ENCODE measurements at places on chromosomes 3 and 15. TPM values are rescaled to one million over a fixed set of nuclear protein-coding genes. Genes with fewer than 3 reads are reported as not detected.

DNA sequence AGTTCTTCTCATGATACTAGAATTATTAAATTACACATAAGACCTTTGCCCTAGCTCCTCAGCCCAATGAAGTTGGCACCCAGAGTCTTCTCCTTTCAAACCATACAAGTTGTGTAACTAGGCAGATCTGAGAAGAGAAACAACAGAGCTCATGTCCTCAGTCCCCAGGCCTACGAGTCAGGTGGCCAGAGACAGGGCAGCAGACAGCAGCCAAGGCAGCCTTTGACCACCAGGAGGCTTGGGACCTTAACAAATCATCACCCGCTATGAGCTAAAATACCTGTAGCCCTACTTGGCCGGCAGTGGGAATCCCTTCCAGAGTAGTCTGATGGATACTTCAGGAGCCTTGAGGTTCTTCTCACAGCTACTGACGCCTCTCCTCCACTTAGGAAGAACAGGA, 18.3 kb downstream of the STIMATE start:
- H3K4me3 ChIP-seq = no peak overlapping the region
- no peak for DNase-seq
- peaks cover 30% of the 10 kb centered on the region for H3K4me1 ChIP-seq
- H3K27ac ChIP-seq = no peak overlapping the region
- H3K36me3 ChIP-seq = peaks cover 10% of the 10 kb centered on the region
- no peaks in the 10 kb centered on the region for H3K27me3 ChIP-seq

DNA sequence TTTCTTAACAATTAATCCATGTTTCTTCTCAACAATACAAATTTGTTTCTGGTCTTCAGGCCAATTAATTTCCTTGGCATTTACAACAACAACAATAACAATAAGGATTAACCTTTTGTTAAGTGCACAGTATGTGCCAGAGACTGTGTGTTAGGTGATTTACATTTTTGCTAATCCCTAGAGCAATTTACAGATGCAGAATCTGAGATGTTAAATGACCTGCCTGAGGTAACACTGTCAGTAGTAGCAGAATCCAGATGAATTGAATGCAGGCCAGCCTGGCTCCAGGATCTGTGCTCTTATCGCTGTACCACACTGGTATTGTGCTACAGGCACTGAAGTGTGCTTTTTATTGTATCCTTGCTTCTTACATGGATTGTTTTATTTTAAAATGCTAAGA, 122.2 kb downstream of the MEIS2 start:
- H3K36me3 ChIP-seq = no peaks in the 10 kb centered on the region
- no peaks in the 10 kb centered on the region for H3K27me3 ChIP-seq
- H3K4me1 ChIP-seq = no peaks in the 10 kb centered on the region
- DNase-seq = no peak
- no peak overlapping the region for H3K4me3 ChIP-seq
- H3K27ac ChIP-seq = no peak overlapping the region

DNA sequence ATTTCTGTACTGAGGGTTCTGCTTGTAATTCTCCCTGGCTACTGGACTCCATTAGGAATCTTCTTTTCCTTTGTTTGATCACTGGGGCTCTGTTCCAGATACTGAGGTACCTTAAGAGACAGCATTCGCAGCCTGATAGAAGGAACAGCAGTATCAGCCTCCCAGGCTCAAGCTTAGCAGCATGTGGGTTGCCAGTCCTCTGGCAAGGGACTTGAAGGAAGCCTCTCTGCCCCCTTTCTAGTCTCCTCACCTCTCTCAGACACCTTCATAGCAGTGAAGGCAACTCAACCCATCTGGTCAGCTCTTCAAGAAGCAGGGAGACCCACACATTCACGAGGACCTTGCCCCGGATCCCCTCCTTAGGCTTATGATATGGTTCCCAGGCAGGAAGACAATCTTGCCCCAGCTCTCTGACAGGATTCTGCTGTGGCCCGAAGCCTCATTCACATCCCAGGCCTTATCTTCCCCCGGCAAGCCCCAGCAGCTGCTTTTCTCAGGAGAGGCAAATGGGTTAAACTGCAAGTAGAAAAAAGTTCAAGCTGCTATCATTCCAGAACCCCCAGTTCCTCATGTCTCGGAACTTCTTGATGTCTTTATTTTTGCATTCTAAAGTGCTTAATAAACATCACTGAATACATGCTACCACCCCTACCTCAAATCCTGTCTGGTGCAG, 153.1 kb downstream of the LIPC start:
- H3K27me3 ChIP-seq = no peaks in the 10 kb centered on the region
- no peak overlapping the region for H3K27ac ChIP-seq
- H3K36me3 ChIP-seq = peaks cover 7% of the 10 kb centered on the region
- no peak overlapping the region for H3K4me3 ChIP-seq
- no peak for DNase-seq
- H3K4me1 ChIP-seq = peaks cover 12% of the 10 kb centered on the region

DNA sequence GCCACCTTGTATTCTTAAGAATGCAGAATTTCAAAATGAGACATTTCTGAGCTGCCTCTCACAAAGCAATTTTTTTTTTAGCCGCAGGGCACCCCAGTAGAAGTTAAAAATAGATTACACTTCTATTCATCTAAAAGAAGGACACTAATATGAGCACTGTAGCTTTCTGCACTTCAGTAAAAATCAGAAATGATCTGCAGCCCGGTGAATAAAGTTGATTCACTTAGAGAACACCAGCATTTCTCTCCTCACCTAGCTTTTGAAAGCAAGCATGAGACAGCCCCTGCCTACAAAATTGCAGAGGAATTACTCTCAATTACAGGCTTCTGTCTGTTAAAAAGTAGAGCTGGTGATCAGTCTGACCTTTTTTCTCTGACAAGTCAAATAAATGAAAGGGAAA, 1062.4 kb downstream of the FHIT start:
- peaks cover 6% of the 10 kb centered on the region for H3K36me3 ChIP-seq
- peak overlapping the region; percentile 30 for H3K4me3 ChIP-seq
- H3K4me1 ChIP-seq = peaks cover 52% of the 10 kb centered on the region

GRCh38 chr3:70853161-70853944, 540.9 kb upstream of the MDFIC2 start:
- peaks cover 28% of the 10 kb centered on the region for H3K27me3 ChIP-seq
- DNase-seq = no peak
- no peak overlapping the region for H3K4me3 ChIP-seq
- H3K4me1 ChIP-seq = peaks cover 12% of the 10 kb centered on the region
- no peak overlapping the region for H3K27ac ChIP-seq
- H3K36me3 ChIP-seq = no peaks in the 10 kb centered on the region

- DNase-seq = no peak
- H3K36me3 ChIP-seq = peaks cover 35% of the 10 kb centered on the region
- peaks cover 31% of the 10 kb centered on the region for H3K4me1 ChIP-seq
- no peaks in the 10 kb centered on the region for H3K27me3 ChIP-seq
These were observed 819 bp upstream of the RPL24 start for GRCh38 chr3:101687142-101687931.

- H3K27ac ChIP-seq = no peak overlapping the region
- no peak overlapping the region for H3K4me3 ChIP-seq
- no peak for DNase-seq
- peaks cover 18% of the 10 kb centered on the region for H3K36me3 ChIP-seq
- H3K27me3 ChIP-seq = no peaks in the 10 kb centered on the region
- H3K4me1 ChIP-seq = peaks cover 15% of the 10 kb centered on the region
These were observed 13.9 kb downstream of the TSC22D2 start for GRCh38 chr3:150421799-150422548.

GRCh38 chr15:67828969-67829646, 3.8 kb downstream of the SKOR1 start:
- peaks cover 78% of the 10 kb centered on the region for H3K27me3 ChIP-seq
- peaks cover 6% of the 10 kb centered on the region for H3K36me3 ChIP-seq
- H3K27ac ChIP-seq = peak overlapping the region; percentile 36
- DNase-seq = no peak

DNA sequence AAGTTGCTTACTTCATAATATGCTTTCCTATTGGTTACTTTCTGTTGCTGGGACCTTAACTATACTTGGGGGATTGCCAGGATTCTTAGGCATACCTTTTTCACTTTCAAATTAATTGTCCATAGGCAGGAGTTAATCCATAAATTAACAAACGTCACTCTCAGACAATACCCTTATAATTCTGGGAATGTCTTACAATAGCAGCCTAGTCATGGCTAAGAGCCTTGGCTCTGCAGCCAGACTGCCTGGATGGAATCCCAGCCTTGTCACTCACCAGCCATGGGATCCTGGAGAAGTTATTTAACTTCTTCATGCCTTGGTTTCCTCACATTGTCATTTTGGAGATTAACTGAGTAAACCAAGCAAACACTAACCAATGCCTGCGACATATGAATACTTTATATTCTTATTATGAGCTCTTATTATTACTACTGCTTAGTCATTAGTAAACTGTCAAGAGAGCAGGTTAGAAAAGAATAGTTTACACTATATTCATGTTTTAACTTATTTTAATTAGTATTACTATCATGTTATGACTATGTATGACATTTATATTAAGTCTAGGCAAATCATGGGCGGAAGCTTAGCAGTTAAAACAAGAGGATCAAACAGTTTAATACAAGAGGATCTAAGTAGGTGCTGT, 29.0 kb downstream of the GYG1 start:
- peak overlapping the region; percentile 35 for H3K27ac ChIP-seq
- no peak for DNase-seq
- peaks cover 46% of the 10 kb centered on the region for H3K4me1 ChIP-seq
- H3K27me3 ChIP-seq = no peaks in the 10 kb centered on the region
- H3K36me3 ChIP-seq = peaks cover 74% of the 10 kb centered on the region

Gene CA12
- not detected for total RNA-seq

Gene OR5K2
- not detected for total RNA-seq

Gene ANKUB1
- total RNA-seq = not detected

Gene GRAMD1C
- total RNA-seq = 1.1 TPM

Gene ANP32A
- total RNA-seq = 196 TPM
